ENCODE measurements at places on chromosomes 3 and 15.

DNA sequence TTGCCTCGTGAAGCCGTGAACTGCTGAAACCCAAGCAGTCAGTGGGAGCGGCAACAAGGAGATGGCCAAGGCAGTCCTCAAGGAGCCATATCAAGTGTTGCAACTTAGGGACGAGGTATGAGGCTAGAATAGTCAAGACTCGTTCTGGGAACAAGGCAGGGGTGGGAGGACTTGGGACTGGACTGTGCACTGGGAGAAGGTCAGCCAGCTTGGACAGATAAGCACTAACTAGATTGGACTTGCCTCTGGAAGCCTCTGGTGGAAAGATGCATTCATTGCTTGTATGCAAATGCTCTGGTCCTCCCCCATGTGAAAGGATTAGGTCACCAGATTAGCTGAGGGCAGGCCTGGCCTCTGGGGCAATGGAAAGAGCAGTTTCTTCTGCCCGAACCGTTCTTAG lies 123.3 kb upstream of the CTNNB1 start:
- ATAC-seq = no peak

DNA sequence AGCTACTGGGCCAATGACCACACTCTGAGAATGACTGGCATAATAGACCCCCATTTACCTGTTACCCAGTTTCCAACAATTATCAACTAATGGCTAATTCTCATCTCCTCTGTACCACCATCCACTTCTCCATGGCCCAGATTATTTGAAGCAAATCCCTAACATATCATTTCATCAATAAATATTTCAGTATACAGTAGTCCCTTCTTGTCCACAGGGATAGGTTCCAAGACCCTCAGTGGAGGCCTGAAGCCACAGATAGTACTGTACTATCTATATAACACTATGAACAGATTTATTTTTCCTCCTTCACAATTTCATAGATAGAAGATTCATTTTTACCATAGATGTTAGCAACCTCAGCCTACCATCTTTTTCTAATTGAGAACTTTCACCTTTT lies 68.3 kb downstream of the IFT80 start:
- no peak for ATAC-seq

DNA sequence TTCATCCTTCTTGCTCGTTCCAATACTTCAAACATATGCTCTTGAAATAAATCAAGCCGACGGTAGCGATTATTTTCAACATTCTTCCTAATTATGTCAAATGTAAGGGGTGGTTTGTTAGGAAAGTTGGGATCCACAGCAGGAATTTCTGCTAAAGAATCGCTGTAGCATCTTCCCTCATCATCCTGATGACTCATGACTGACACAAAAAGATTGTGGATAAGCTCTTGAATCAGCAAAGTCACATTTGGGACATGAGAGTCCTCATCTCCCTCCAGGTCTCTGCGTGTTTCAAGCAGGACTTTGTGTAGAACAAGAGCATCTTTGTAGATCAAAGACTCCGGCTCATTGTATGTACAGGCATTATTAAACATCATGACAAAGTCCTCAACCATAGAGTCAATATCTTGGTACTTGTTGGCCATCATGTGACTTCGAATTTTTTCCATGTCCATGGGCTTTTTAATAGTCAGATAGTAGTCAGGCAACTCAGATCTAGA lies 73.0 kb downstream of the UQCC5 start:
- no peak for ATAC-seq

- ATAC-seq = no peak
Measured at GRCh38 chr3:55107187-55107586, 179.3 kb upstream of the LRTM1 start.

GRCh38 chr3:32856355-32856889 lies 38.6 kb downstream of the TRIM71 start:
- no peak for ATAC-seq

GRCh38 chr15:20361091-20361490 lies 180.5 kb downstream of the GOLGA6L6 start:
- ATAC-seq = no peak

DNA sequence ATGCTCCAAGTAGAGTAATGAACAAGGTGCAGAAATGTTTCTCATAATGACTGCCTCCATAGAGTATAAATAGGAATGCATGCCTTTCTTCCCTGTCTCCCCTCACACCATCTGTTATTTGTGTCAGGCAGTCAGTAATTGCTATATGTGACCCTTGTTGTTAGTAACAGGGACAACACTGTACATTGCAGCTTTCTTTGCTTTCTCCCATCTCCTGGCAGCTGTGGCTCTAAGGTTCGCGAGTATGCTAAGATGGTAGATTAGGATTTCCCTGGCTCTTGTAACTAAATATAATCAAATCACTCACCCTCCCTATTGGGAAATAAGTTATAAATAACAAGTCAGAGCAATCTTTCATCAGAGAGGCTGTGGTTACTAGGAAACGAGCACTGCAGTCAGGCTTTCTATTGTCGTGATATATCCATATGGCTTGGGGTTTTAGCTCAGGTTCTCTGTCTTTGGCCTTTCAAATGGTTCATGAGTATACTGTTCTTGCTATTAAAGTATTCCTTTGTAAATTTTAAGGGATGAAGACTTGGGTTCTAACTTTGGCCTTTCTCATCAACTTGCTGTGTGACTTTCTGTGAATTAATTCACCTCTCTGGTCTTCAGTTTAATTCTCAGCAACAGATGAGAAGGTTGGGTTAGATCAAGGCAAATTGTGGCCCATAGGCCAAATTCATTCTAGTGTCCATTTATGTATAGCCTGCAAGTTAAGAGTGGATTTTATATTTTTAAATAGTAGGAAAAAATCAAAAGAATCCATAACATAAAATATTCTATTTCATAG lies 8.1 kb upstream of the MINDY4B start:
- ATAC-seq = no peak

DNA sequence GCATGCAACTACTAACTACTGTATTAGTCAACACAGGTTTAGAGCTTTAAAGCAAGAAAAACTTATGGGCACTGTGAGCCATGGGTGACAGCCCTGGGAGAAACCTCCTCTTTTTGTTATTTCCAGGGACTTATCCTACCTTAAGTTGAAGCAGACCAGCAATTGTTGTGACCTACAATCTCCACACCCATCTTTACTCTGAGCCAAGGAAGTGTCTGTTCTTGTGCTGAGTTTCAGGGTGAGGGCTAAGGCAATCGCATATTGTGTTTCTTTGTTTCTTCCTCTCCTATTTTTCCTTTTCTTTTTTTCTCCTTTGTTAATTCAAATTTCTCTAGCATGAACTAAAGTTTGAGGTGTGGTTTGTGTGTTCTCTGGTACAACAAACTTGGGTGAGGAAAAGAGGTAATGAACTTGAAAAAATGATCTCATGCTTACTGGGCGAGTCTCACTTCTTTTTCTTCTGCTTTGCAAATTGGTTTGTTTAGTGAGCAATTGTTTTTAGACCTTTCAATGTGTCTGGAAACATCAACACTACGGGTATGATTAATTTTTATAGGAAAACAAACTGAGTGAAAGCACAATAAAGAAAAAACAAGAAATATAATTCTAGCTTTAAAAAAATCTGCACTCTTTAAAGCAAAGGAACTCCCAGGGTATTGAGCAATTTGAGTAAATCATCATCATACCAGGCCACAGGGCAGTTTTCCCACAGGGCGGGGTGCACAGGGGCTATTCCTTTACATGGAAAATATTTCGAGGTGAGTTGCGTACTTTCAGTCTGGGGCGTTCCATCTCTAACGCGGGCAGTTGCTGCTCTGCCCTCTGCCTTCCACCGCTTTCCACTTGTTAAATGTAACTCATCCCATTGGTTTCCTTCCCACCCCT lies 2.7 kb downstream of the UPK1B start:
- ATAC-seq = no peak

DNA sequence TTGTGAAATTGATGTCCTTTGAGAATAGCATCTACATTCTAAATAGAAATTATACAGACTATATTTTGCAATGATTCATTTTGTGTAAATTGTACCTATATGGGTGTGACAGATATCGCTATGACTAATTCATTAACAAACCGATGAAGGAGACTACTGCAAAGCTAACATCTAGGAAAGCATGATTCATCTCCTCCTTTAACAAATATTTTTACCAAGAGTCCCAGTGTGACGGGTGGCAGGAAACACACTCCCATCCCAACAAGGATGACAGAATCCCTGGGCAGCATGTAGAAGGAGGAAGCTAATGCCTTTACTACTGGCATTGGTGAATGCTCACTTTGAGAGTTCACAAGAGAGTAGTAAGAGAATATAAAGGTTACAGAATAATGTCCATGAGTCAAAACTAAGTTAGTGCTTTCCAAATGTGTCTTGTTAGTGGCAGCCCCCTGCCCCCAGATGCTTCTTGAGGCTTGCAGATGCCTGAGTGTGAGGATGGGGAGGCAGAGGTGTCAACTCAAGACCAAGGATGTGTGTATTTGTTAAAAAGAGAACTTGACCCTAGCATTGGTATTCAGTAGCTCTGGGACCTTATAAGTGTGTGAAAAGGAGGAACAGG lies 180.6 kb downstream of the FMN1 start:
- peak; percentile 55 for ATAC-seq

DNA sequence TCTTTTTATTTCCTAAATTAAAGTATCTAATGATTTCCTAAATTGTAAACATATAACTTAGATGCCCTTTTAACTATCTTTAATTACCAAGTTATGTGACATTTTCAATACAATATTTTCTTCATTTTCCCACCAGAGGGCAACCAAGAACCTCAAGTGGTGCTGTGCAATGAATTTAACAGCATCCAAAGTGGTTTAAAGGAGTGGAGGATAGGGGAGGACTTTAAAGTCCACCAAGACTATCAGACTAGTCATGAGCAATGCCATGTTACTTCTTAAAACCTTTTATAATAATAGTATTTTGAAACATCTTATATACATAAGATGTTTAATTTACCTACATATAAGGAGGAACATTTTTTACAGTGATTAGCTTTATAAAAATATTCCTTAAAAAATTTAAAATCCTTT lies 74.4 kb downstream of the DLG1 start:
- ATAC-seq = no peak
